ENCODE measurements at places on chromosomes 1 and 21. TPM values are rescaled to one million over a fixed set of nuclear protein-coding genes. Genes with fewer than 3 reads are reported as not detected.

DNA sequence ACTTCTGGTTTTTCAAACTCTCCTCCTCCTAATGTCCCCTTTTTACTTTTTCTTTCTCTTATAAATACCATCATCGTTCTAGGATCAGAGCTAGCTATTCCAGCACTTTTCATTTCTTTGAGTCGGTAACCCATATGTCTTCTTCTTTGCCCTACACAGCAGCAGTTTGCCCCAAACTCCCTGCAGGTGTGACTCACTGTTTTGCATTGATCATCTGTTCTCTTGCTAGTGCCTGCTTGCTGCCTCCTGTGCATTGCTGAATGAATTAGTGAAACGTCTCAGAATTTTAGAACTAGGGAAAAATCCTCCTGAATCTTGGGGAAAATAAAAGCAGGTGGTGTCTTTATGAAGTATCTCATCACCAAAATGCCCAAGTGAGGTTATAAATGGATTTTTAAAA lies 21.7 kb downstream of the KCNK2 start:
- DNase-seq = no peak
- no peak overlapping the region for H3K4me3 ChIP-seq
- H3K4me1 ChIP-seq = no peaks in the 10 kb centered on the region

- H3K36me3 ChIP-seq = peaks cover 2% of the 10 kb centered on the region
- H3K27ac ChIP-seq = peak overlapping the region; percentile 82
- DNase-seq = peak; percentile 68
- peaks cover 48% of the 10 kb centered on the region for H3K4me1 ChIP-seq
These were observed 12.7 kb downstream of the CD58 start for GRCh38 chr1:116558140-116558549.

- DNase-seq = no peak
- no peaks in the 10 kb centered on the region for H3K36me3 ChIP-seq
- no peaks in the 10 kb centered on the region for H3K4me1 ChIP-seq
- no peak overlapping the region for H3K27ac ChIP-seq
- peaks cover 3% of the 10 kb centered on the region for H3K27me3 ChIP-seq
- H3K4me3 ChIP-seq = no peak overlapping the region
These were observed 82.0 kb downstream of the KCNK1 start for GRCh38 chr1:233695901-233696300.

GRCh38 chr1:67893126-67893495 lies 59.8 kb upstream of the GNG12 start:
- H3K4me1 ChIP-seq = no peaks in the 10 kb centered on the region
- H3K27me3 ChIP-seq = no peaks in the 10 kb centered on the region
- H3K36me3 ChIP-seq = no peaks in the 10 kb centered on the region

GRCh38 chr1:32001863-32002262 lies 11.8 kb upstream of the KHDRBS1 start:
- no peak overlapping the region for H3K4me3 ChIP-seq
- H3K36me3 ChIP-seq = no peaks in the 10 kb centered on the region
- no peak overlapping the region for H3K27ac ChIP-seq
- H3K4me1 ChIP-seq = peaks cover 12% of the 10 kb centered on the region
- DNase-seq = no peak

GRCh38 chr1:185418472-185418871 lies 101.4 kb upstream of the IVNS1ABP start:
- H3K4me3 ChIP-seq = no peak overlapping the region
- no peaks in the 10 kb centered on the region for H3K36me3 ChIP-seq
- DNase-seq = no peak
- H3K27ac ChIP-seq = no peak overlapping the region
- H3K4me1 ChIP-seq = no peaks in the 10 kb centered on the region

- H3K4me3 ChIP-seq = no peak overlapping the region
- no peak for DNase-seq
- H3K36me3 ChIP-seq = peaks cover 2% of the 10 kb centered on the region
- H3K4me1 ChIP-seq = peaks cover 6% of the 10 kb centered on the region
- no peak overlapping the region for H3K27ac ChIP-seq
These were observed 17.4 kb upstream of the CPLANE2 start for GRCh38 chr1:16254263-16254928.

Gene PLA2G4A
- total RNA-seq = not detected

GRCh38 chr1:11407301-11407994 lies 71.5 kb upstream of the DISP3 start:
- peaks cover 11% of the 10 kb centered on the region for H3K4me1 ChIP-seq
- H3K36me3 ChIP-seq = no peaks in the 10 kb centered on the region
- H3K4me3 ChIP-seq = no peak overlapping the region
- peaks cover under 1% of the 10 kb centered on the region for H3K27me3 ChIP-seq

Gene ELAPOR1
- total RNA-seq = 1.7 TPM

- H3K4me1 ChIP-seq = no peaks in the 10 kb centered on the region
- no peak for DNase-seq
- no peaks in the 10 kb centered on the region for H3K27me3 ChIP-seq
- H3K36me3 ChIP-seq = no peaks in the 10 kb centered on the region
- H3K27ac ChIP-seq = no peak overlapping the region
These were observed 9.6 kb upstream of the RPS6KC1 start for GRCh38 chr1:213041443-213041842.
